Activated CD4-positive, alpha-beta T cell treated with anti-CD3 and anti-CD28 coated beads for 24 hours (primary cell): ENCODE measurements at places on chromosomes 1 and 21.

- DNase-seq: no peak
Observed at GRCh38 chr1:12165342-12165741, 1.4 kb upstream of the TNFRSF1B start.

DNA sequence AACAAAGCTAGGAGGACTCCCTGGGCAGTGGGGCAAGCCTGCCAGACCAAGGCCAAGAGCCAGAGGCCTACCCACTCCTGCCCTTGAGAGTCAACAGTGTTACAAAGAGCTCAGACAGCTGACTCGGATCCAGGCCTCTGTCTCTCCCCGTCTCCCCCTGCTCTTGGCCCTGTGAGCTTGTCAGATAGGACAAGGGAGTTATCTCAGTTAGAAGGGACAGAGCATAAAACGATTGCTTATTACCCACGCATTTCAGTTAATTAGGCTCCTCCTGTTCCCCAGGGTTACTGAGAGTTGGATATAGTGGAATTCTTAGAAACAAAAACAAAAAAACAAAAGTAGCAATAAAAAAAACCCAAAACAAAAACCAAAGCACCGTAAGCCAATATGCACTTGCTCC, 1.3 kb downstream of the SLC41A1 start:
- DNase-seq: no peak

DNA sequence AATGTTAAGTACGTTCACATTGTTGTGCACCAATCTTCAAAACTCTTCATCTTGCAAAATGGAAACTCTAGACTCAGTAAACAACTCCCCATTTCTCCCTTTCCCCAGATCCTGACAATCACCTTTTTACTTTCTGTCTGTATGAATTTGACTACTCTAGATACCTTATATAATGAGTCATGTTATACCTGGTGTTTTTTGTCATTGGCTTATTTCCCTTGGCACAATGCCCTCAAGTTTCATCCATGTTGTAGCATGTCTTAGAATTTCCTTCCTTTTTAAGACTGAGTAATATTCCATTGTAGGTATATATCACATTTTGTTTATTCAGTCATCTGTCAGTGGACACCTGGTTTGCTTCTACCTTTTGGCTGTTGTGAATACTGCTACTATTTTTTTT, 399.5 kb downstream of the LMO4 start:
- DNase-seq: no peak

GRCh38 chr1:22418933-22419382, 32.7 kb upstream of the ZBTB40 start:
- DNase-seq: no peak

GRCh38 chr1:32539584-32540571, 651 bp downstream of the ZBTB8A start:
- DNase-seq: no peak

- no peak for DNase-seq
Observed at GRCh38 chr1:15676688-15677661, 7.1 kb upstream of the PLEKHM2 start.

DNA sequence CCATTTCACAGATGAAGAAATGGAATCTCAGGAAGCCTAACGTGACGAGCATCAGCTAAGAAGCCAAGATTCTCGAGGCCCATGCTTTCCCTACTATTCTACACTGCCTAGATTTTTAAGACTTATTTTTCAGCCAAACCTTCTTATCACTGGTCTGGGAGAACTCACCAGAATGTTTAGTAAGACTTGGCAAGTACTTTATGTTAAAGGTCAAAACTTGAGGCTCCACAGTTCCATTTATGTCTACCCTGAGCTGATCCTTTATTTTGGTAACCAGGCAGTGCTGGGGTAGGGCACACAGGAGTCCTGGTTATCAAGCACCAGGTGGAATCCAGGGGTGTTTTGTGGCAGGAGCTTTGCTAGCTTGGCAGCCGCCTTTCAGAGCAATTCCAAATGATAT, 16.8 kb downstream of the PLXNA2 start:
- DNase-seq: no peak

DNA sequence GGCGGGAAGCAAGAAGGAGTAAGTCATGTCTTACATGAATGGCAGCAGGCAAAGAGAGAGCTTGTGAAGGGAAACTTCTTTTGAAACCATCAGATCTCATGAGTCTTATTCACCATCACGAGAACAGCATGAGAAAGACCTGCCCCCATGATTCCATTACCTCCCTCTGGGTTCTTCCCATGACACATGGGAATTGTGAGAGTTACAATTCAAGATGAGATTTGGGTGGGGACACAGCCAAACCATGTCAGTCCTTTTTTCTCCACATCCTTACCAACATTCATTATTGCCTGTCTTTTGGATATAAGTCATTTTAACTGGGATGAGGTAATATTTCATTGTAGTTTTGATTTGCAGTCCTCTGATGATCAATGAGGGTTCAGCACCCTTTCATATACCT, 81.0 kb downstream of the DIRAS3 start:
- DNase-seq: no peak

GRCh38 chr21:29333406-29333805, 34.7 kb downstream of the BACH1 start:
- DNase-seq: no peak

DNA sequence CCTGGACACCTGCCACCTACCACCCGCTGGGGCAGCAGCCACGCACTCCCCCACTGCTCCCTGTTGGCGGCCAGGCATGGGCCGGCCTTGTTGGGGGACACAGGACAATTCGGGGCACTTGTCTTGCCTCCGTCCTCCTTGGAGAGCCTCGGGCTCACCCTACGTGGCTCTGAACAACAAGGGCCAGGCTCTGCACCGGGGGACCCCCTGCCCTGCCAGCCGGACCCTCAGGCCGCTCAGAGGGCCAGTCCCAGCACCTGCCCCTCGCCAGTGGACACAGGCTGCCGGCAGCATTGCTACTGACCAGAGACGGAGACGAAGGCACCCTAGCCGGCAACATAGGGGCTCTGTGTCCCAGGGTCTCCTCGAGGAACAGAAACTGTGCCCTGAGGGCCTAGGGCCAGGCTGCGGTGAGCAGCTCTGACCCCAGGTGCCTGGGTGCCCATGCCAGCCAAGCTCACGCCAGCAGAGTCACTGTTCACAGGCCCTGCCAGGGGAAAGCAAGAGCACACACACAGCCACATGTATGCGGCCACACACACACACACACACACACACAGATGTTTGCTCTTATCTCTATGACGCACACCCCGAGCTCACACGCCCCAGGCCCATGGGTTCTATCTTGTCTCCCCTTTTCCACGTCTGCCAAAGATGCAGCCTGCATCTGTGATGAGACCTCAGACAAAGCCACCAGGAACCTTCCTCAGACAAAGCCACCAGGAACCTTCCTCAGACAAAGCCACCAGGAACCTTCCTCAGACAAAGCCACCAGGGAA, 45.9 kb downstream of the MORN1 start:
- DNase-seq: no peak

DNA sequence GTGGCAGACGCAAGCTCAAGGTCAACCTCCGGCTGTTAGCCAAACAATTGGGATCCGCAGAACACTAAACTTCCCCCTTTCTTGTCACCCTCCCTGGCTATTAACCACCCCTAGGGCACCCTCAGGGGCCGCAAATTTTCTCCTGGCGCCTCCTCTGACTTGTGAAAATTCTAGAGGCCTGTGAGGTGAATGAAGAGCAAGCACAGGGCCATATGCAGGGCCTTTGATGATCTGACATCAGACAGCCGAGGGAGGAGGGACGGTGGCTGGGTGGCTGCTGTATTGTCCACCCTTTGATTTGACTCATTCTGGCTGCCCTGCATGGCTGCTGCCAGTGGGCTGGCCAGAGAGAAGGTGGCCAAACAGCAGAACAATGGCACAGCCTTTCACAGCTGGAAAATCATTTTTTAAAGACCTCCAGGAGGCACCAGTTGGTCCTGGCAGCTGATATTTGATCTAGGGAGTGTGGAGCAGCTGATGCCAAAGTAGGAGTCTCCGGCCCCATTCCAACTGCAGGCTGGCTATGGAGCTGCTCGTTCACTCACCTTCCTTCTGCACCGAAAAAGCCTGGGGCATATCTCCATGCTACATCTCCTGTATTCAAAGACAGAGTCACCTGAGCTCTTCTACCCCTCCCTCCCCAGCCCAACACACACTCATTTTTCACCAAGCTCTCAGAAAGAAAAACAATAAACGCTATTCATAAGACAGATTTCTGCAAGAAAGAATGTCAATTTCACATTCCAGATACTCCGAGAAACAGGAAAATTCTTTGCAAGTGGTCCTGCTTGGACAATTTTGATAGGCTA, 44.9 kb upstream of the BARHL2 start:
- DNase-seq: no peak

DNA sequence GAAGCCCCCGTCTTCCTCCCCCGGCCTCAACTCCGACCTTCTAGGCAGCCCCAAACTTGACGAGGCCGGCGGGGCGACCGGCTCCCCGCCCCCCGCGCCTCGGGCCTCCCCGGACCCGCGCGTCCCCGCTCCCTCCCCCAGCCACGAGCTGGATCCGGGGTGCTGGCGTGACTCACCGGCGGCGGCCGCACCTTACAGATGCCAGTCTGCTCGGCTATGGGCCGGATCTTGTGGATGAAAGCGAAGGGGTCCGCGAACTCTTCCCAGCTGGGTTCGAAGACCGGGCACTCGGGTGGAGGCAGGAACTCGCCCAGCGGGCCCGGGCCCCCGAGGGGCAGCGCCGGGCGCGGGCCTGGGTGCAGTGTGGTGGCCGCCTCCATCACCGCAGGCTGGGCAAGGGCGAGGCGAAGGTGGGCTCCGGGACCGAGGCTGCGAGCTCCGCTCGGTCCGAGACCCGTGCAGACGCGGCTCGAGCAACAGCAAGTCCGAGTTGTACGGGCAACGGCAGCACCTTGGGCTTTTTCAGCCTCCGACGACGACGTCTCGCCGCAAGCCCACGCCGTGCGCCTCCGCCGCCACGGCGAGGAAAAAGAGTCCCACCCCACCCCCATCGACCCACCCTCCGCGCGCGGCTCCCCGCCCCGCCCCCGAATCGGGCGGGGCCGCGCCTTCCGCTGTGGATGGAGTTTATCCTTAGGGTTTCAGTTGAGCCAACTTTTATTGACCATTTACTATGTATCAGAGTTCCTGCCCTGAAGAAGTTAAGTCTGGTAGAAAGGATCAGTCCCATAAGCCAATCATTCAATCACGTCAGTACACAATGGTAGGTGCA, at the start of gene KDM5B:
TSS of gene KDM5B (minus strand) at position 496 of the 832 bp plus-strand sequence. CDS start at position 380, 116 bp downstream.
- peak; percentile 47 for DNase-seq

- DNase-seq: no peak
Observed at GRCh38 chr1:44707112-44707881, 23.7 kb downstream of the RNU5D-1 start.

DNA sequence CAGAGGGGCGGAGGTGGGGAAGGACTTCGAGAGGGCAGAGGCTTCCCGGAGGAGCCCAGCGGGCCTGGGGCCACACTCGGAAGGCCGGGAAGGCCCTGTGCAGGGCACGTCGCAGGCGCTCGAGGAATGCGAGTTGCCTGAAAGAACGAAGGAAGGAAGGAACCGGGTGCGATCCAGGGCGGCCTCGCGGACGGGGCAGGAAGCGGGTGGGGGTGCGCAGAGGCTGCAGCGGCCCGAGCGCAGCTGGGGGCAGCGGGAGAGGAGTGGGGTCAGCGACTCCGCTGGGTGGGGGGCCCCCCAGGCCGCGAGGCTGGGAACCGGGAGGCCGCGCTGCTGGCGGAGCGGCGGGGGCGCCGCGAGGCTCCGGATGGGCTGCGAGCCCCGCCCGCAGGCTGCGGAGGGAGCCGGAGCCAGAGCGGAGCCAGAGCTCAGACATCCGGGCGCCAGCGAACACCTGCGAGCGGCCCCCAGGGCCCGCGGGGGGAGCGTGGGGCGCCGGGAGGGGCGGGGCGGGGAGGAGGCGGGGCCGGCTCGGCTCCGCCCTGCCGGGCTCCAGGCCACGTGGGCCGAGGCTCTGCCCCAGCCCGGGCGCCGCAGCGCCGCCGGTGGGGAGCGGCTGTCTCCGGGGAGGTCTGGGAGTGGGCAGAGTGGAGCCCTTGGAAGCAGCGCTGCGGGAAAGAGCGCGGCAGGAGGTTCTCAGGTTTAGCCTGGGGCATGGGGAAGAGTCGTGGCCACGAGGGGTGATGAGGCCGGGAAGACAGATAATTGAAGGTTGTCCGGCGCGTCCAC, 4.6 kb downstream of the ID3 start:
- DNase-seq: peak; percentile 67

DNA sequence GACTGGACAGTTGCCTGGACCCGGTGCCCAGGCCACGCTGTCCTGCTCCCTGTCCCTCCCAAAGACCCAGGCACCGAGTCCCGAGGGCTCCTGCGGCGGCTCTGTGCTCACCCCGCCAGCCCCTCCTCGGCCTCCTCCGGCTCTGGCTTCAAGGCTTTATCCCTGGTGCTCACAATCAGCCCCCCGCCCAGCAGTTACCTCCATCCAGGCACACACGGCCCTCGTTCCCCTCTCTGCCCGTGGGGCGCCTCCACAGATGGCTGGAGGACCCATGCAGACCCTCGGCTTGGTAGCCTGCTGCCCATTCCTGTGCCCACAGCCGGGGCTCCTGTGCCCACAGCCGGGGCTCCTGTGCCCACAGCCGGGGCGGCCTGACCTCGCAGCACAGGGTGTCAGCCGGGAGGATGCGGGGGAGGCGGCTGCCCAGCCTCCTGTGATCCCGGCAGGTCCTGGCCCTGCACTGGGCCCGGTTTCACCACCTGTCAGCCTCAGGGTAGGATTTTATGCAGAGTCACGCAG, 52.3 kb upstream of the COL18A1 start:
- DNase-seq: no peak

DNA sequence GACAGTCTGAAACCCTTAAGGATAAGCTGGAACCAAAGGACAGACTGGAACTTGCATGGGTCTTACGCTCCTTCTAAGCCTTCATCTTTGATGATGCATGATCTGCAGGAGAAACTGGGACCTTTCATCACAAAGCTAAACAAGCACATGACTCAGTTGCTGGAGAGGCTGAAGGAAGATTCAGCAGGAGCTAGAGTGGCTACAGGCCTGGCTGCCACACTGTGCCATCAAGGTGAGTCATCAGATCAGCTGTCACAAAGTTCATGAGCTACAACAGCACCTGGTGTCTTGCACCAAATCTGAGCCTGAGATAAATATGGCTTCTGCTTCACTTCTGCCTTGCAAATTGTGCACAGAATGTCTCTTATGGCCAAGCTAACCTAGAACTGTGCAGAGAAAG, 95.5 kb upstream of the MARK1 start:
- no peak for DNase-seq
